ENCODE measurements at places on chromosomes 13 and 19. TPM values are rescaled to one million over a fixed set of nuclear protein-coding genes. Genes with fewer than 3 reads are reported as not detected.

Gene FFAR1
- polyA plus RNA-seq = 0.24 TPM

Gene C19orf38
- polyA plus RNA-seq = 6.5 TPM

Gene ADGRE2
- 0.06 TPM for polyA plus RNA-seq

Gene KIR2DL3
- 0.59 TPM for polyA plus RNA-seq

Gene TMIGD2
- polyA plus RNA-seq = 1.9 TPM

Gene TDRD12
- polyA plus RNA-seq = not detected

Gene CLEC17A
- 27.0 TPM for polyA plus RNA-seq

Gene KLK3
- not detected for polyA plus RNA-seq

Gene CNMD
- not detected for polyA plus RNA-seq

Gene GGACT
- 5.8 TPM for polyA plus RNA-seq

Gene SULT2B1
- not detected for polyA plus RNA-seq

Gene DENND1C
- polyA plus RNA-seq = 80.7 TPM

Gene CYP2S1
- polyA plus RNA-seq = not detected

Gene ZNF439
- polyA plus RNA-seq = 8.7 TPM

Gene ZSCAN4
- not detected for polyA plus RNA-seq

Gene NKG7
- 66.0 TPM for polyA plus RNA-seq

Measured in IgD-negative memory B cell (primary cell).